Cardiac septum (tissue), 1 donor: ENCODE measurements at places on chromosomes 5 and 9. TPM values are rescaled to one million over a fixed set of nuclear protein-coding genes. Genes with fewer than 3 reads are reported as not detected.

SLC25A2 gene
- total RNA-seq, result not detected

DNA sequence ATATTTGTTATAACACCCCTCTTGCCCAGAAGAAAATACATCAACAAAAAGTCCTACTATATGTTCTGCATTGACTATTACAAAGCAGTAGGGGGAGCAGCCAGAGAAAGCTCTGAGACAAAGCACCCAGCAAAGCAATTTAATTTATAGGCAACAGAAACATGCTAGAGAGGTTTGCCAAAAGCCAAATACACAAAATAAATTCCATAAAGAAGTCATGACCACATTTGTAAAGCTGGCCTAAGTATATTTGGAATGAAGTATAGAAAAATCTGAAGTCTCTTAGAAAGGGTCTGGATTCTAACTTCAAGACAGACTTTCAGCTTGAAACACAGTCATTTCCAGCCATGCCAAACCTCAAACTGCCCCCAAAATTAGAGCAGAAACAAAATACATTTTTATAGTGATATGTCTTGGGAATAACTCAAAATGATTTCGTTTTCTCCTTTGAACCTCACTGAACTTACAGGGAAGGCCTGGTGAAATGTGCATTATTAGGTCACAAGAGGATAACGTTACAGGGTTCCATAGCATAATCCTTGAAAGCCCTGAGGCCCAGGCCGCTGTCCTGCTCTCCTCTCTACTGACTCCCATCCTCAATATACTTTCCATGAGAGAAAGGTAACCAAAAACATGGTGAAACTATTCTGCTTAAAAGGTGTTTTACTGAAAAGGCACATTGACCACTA lies 451.8 kb downstream of the RAB3C start:
- no peak for DNase-seq

DNA sequence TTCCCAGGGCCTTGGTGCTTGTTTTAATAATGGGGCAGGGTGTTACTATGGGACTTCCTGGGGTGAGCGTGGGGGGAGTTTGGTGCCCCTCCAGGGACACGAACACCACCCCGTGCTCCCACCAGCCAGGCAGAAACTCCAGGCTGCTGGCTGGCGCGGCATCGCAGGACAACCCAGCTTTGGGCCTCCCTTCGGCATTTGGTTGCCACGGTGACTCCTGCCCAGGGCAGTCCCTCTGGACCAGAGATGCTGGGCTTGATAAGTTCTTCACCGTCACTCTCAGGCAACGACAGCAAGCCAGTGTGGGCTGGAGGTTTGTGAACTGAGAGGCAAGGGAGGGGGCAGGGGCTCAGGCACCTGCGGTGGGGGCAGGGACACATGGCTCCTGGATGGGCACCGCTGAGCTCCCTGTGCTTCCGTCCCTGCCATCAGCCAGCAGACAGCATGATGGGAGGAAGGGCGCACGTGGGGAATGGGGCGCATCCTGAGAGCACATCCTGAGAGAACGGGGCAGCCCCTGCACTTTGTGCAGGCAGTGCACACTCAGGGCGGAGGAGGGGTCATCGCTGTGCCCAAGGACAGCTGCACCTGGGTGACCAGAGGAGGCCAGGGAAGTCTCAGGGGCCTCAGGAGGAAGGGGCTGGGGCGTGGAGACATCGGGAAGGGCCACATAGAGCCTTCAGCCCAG lies 116.4 kb downstream of the RXRA start:
- no peak for DNase-seq

C9orf50 gene
- 0.22 TPM for total RNA-seq

C9 gene
- total RNA-seq, result not detected

DNA sequence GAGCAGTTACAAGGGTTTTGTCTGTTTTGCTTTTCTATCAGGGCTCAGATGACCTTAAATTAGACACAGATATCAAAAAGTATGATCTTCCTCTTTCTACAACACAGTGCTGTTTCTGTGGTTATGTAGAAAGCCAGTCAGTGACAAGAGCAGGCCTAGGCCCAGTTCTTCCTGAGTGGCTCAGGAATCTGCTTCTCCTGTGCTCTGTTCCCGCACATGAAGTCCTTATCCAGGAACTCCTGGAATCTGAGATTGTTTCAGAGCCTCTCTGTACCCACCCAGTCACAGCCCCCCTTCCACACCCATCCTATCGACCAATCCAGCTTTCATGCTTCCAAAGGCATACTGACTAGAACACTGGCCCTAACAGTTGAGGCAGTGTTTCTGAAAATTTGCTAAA lies 40.4 kb upstream of the SMU1 start:
- no peak for DNase-seq

GRCh38 chr9:136257381-136258298 lies 12.0 kb upstream of the QSOX2 start:
- no peak for DNase-seq

- no peak for DNase-seq
Observed at GRCh38 chr5:96582343-96582742, 79.8 kb upstream of the CAST start.

GRCh38 chr5:134142806-134143205 lies 28.3 kb downstream of the TCF7 start:
- peak; percentile 29 for DNase-seq

TAF1L gene
- not detected for total RNA-seq

EFNA5 gene
- total RNA-seq, result 40.9 TPM

DNA sequence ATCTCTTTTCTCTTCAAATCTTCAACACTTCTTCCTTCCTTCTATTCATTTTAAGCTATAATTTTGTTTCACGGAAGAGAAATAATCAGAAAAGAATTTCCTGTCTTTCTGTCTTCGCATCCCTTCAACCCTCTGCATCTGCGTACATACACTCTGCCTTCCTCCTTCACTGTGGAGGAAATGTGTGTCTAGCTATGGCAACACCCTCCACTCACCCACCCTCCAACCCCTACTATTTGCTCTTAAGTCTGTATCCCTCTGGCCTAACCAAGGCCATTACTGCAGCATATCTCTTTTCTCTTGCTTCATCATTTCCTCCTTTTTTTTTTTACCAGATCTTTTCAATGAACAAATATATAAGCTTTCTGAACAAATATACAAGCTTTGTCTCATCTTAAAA lies 105.7 kb upstream of the NUDT12 start:
- DNase-seq, result no peak

DNA sequence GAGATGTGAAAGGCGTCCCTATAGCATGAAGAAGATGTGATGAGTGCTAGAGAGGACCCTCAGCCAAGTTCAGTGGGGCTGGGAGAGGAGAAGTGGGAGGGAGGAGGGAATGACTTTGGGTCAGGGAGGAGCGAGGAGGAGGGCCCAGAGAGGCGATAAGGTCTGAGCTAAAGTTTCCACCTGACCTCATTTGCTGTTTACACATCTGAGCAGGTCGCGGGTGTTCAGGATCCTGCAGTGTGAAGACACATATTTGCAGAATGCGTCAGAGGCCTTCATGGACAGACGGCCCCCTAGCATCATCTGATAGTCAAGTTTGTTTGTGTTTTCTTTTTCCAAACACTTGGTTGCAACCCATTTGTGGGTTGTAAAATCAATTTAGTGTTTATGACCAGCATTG lies 18.9 kb upstream of the IGFBPL1 start:
- no peak for DNase-seq

GRCh38 chr5:125564317-125564975 lies 818.0 kb upstream of the ZNF608 start:
- DNase-seq, result no peak

GRCh38 chr9:128556926-128557634 lies 4.7 kb downstream of the SPTAN1 start:
- DNase-seq, result no peak

DNA sequence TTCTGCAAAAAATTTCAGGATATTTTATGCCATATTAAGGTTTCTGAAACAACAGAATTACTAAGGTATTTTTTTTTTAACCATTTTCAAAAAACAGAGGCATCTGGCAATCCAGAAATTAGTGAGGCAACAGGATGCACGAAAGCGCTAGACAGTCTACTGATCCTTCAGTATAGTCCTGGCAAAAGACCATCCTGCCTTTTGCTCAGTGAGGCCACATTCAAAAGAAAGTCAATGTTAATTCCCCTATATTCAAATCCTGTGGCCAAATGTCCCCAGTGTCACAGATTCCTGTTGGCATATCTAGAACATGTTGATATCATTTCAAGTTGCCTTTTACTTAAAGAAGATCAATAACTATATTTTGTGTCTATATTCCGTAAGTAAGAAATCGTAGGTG lies 13.1 kb upstream of the NFIB start:
- no peak for DNase-seq

GFPT2 gene
- total RNA-seq, result 12.9 TPM

DNA sequence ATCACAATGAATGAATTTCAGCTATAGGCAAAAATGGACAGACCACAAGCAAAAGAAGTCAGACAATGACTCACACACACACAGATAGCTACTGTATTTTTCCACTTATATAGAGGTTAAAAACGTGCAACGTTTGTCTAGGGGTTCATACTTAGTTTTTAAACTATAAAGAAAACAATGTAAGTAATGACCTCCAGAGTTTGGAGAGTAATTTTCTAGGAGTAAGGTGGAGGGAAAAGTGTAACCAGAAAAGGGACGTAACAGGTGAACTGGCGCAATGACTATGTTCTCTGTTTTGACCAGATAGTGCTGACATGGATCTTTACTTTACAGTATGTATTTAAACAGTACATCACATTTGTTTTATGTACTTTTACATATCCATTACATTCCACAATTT lies 51.1 kb downstream of the FNIP1 start:
- no peak for DNase-seq

HSD17B3 gene
- 1.3 TPM for total RNA-seq

DNA sequence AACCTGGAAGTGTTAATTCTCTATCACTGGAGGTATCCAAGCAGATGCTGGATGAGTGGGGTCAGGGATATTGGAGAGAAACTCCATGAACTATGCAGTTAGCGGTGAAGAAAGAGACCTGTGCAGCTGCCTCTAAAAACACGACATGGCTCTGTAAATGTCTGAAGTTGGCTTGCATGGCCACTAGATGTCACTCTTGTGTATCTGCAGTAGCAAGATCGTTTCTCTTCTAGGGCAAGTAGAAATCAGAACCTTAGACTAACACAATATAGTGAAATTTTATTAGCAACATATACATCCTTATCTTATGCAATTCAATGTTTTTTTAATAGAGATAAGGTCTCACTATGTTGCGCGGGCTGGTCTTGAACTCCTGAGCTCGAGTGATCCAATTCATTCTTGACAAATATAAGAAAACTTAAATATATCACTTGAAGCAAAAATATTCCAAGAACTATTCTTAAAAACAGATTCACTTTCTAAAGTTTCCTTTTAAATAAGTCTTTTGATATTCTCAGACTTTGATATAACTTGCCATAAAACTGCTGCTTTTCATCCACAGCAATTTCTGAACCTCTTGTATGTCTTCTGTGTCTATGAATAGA lies 2.9 kb downstream of the OR2S2 start:
- DNase-seq, result no peak

GRCh38 chr9:34996905-34997279 lies 7.3 kb downstream of the DNAJB5 start:
- no peak for DNase-seq

GRCh38 chr9:77949751-77950436 lies 81.7 kb downstream of the GNAQ start:
- no peak for DNase-seq

NIM1K gene
- total RNA-seq, result 0.08 TPM

XPA gene
- 10.3 TPM for total RNA-seq

- DNase-seq, result no peak
Observed at GRCh38 chr5:159682623-159683022, 233.7 kb upstream of the ADRA1B start.

DNA sequence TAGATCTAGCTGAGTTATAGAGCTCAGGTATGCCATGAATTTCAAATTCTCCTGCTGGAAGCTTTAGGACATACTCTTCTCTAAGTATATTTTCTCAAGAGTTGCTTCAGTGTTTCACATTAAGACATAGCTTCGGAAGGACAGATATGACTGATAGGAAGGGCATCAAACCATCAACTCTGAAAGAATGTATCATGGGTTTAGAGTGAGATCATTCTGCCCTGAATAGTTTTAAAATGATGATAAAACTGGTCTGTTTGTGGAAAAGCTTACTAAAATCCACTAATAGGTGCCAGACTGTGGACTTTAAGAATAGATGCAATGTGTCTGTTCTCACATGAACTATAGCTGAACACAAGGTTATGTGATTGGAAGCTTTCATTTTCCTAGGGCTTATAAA lies 8.4 kb downstream of the SPEF2 start:
- no peak for DNase-seq

GRCh38 chr9:124812441-124812876 lies 35.5 kb downstream of the OLFML2A start:
- no peak for DNase-seq

TAS2R1 gene
- not detected for total RNA-seq

DNA sequence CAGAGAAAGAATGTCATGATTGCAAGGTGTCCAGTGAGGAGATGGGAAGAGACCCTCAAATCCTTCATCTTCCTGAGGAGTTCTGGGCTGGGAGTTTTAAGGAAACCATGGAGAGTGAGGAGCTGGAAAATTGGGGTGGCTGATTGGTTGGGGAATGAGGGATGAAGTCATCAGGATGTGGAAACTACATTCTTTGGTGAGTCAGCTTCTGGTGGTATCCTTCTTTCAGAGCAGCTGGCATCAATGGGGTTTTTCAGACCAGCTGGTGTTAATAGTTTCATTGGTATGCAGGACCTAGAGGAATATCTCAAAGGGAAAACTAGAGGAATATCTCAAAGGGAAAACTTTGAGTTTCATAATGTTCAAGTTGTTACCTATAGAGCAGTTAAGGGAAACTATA lies 45.2 kb downstream of the RNF180 start:
- DNase-seq, result no peak

F12 gene
- not detected for total RNA-seq

PTPDC1 gene
- 14.0 TPM for total RNA-seq

- no peak for DNase-seq
Observed at GRCh38 chr9:77773381-77773780, 125.3 kb upstream of the GNA14 start.
